ENCODE measurements at places on chromosomes 13 and 19.
A peak's percentile ranks its signal among the peaks of the same experiment; 100 is the strongest.

- H3K4me3 ChIP-seq, result no peak overlapping the region
- H3K27ac ChIP-seq, result no peak overlapping the region
- H3K36me3 ChIP-seq, result no peaks in the 10 kb centered on the region
- peaks cover 14% of the 10 kb centered on the region for H3K4me1 ChIP-seq
- no peak for ATAC-seq
Measured at GRCh38 chr13:41609828-41610227, 152.5 kb downstream of the RGCC start.

GRCh38 chr19:1259876-1260748, 9.0 kb upstream of the CIRBP start:
- H3K4me1 ChIP-seq, result peaks cover 4% of the 10 kb centered on the region
- no peak overlapping the region for H3K4me3 ChIP-seq
- peak overlapping the region; percentile 99 for H3K27ac ChIP-seq
- H3K36me3 ChIP-seq, result peaks cover 1% of the 10 kb centered on the region

DNA sequence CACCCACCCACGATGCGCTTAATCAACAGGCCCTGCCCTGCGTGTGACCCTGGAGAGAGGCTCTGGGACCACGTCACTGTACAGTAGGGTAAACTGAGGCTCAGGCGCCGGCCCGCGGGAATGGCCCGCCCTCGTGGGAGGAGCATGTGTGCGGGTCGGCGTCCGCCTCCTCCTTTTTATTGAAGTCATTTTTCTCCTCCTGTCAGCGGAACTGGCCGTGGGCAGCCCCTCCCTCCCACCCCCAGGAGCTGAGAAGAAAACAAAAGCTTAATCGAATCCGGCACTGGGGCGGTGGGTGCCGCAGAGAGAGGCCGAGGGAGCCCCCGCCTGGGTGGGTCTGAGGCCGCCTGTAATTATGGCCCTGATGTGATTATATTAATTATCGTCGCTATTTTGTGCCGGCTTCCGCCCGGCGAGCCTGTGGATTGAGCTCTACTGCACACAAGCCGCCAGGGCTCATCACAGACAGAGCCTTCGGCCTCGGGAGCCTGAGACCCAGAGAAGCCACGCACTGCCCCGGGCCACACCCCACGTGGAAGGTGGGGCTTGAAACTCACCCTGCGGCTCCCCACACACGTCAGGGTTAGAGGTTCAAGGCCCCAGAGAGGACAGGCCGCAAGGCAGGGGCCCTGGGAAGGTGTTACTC, 7.0 kb downstream of the C2CD4C start:
- no peaks in the 10 kb centered on the region for H3K4me1 ChIP-seq
- no peaks in the 10 kb centered on the region for H3K36me3 ChIP-seq
- H3K27ac ChIP-seq, result no peak overlapping the region
- H3K4me3 ChIP-seq, result peak overlapping the region; percentile 28
- H3K27me3 ChIP-seq, result peaks cover 81% of the 10 kb centered on the region

- ATAC-seq, result no peak
- no peak overlapping the region for H3K27ac ChIP-seq
- H3K4me3 ChIP-seq, result no peak overlapping the region
- H3K27me3 ChIP-seq, result peaks cover 28% of the 10 kb centered on the region
- no peaks in the 10 kb centered on the region for H3K4me1 ChIP-seq
- H3K36me3 ChIP-seq, result no peaks in the 10 kb centered on the region
Measured at GRCh38 chr13:111640476-111640875, 320.0 kb downstream of the TEX29 start.

DNA sequence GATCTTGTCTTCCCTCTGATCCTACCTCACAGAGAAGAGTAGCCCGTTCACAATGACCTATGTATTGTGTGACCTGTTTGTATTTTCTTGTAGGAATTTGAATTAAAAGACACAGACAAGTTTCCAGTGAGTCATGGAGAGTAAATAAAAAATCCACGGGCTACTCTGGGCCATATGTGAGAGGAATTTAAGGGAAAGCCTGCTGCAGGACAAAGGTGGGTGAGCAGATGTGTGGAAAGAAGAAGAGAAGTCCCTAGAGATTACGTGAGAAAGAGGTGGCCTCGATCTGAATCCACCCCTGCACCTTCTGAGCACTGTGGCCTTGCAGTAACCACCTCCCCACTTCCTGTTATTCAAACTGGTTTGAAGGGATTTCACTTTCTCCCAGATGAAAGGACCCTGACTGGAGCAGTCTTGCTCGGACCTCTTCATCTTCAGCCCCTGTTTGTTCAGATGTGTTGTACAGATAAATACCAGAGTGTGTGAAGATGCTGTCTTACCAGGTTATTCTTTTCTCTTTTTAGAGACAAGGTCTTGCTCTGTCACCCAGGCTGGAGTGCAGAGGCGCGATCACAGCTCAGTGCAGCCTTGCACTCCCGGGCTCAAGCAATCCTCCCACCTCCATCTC, 205.4 kb downstream of the PDS5B start:
- peaks cover 5% of the 10 kb centered on the region for H3K36me3 ChIP-seq
- no peak overlapping the region for H3K27ac ChIP-seq
- no peak for ATAC-seq
- H3K4me3 ChIP-seq, result no peak overlapping the region
- H3K27me3 ChIP-seq, result no peaks in the 10 kb centered on the region

Measured in gastroesophageal sphincter (tissue), 4 donors.